ENCODE measurements at places on chromosomes 5 and 9.

DNA sequence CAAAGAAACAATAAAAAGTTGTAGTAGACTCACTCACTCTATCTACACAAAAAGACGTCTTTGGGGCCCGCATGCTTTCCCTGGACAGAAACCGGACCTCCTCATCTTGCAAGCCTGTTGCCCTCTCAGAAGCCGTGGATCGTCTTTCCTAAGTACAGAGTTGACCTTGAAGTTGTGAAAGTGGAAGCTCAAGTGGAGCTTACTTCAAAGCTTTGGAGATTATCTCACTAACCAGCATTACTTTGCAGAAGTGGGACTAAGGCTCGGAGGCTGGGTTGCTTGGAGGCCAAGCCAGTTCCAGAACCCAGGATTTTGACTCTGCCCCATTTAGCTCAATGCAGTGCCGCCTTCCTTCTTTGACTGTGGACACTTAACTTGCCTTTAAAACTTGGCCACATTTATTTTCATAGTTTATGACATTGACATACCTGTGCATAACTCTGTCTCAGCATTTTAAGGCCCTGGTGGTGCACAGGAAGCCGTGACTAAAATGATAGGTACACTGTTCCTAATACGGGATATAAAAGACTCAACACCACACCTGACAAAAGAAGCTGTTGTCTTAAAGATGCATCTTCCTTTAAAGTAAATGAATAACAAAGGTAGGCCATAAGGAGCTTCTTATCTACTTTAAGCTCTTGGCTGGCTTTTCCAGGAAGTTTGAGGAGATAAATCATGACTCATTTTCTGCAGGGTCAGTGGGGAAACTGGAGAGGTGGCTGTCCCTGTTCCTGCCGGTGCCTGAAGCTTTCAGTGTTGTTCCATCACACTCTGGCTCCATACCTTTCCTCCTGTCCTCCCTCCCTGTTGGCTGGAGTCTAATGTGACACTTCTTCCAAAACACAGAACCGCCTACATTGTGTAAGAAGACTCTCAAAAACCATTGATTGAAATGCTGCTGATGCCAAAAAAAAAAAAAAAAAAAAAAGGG is 10.7 kb downstream of the SLC25A25 start:
- DNase-seq: no peak

- no peak for DNase-seq
Observed at GRCh38 chr5:123007182-123007581, 29.3 kb downstream of the PPIC start.

- DNase-seq: no peak
Observed at GRCh38 chr9:81563739-81564138, 125.6 kb downstream of the TLE1 start.

- DNase-seq: no peak
Observed at GRCh38 chr9:120536949-120537640, 42.9 kb downstream of the CDK5RAP2 start.

DNA sequence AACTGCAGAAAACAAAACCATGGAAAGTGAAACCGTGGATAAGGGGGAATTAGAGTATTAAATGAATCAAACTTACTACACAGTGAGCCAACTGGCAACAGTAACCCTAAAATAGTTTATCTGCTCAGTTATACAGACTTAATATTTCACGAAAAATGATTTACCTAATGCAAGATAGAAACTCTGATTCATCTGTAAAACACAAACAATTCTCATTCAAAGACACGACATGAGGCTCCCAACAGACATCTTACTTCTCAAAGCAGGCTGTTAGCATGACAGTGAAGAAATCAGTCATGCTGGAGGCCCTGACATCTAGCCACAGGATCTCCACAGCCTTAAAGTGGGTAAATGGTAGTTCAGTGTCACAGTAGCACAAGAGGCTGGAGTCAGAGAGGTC is 131.2 kb downstream of the FBN2 start:
- no peak for DNase-seq

GRCh38 chr9:76181020-76181641 is 213.1 kb downstream of the RFK start:
- no peak for DNase-seq

DNA sequence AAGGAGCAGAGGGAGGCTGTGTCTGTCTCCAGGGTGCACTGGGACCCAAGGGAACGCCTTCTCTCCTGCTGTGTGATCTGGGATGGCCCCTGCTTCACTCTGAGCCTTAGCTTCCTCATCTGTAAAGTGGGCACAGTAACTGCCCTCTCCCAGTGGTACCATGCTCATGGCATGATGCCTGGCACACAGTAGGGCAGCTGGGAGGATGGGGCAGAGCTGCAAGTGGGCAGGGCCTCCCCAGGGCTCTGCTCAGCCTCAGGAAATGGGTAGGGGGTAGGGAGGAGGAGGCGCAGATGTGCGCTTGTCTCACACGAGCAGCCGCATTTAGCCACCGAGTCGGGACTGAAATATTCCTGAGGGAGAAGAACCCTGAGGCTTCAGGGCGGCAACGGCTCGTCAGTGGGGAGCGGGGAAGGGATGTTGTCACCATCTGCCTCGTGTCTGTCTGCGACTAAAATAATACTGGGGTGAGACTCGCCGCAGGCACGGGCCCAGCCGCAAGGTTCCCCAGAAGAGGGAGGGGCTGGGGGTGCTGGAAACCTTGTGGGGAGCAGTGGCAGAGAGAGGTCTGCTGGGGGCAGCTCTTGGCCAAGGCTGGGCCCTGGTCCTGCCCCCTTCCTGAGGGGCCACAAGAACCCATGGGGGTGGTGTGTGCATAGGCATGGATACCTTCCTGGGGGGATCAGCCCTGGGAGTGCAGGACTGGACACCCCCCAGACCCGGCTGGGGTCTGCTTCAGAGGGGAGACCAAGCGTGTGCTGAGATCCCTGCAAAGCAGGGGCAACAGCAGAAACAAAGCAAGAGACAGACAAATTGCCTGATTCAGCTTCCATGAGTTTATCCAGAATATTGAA is 55.2 kb upstream of the PSD2 start:
- no peak for DNase-seq

GRCh38 chr5:122999947-123000563 is 36.5 kb downstream of the PPIC start:
- peak; percentile 16 for DNase-seq

DNA sequence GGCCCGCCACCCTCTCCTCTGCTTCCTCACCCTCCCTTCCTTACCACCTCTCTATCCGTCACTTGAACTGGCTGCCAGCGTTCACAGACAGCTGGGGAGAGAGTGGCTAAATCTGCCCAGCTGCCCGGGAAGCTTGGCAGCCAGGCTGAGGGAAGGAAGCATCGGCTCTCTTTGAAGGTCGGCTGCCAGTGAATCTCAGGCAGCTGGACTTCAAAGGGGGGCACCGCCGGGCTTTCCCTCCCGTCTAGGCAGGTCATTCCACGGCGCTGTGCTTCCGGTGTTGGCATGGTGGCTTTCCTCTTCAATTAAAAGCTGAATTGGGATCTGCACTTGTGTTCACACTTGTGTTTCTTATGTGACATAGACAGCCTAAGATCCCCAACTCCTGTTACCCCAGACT is 174.0 kb downstream of the GDNF start:
- DNase-seq: no peak

DNA sequence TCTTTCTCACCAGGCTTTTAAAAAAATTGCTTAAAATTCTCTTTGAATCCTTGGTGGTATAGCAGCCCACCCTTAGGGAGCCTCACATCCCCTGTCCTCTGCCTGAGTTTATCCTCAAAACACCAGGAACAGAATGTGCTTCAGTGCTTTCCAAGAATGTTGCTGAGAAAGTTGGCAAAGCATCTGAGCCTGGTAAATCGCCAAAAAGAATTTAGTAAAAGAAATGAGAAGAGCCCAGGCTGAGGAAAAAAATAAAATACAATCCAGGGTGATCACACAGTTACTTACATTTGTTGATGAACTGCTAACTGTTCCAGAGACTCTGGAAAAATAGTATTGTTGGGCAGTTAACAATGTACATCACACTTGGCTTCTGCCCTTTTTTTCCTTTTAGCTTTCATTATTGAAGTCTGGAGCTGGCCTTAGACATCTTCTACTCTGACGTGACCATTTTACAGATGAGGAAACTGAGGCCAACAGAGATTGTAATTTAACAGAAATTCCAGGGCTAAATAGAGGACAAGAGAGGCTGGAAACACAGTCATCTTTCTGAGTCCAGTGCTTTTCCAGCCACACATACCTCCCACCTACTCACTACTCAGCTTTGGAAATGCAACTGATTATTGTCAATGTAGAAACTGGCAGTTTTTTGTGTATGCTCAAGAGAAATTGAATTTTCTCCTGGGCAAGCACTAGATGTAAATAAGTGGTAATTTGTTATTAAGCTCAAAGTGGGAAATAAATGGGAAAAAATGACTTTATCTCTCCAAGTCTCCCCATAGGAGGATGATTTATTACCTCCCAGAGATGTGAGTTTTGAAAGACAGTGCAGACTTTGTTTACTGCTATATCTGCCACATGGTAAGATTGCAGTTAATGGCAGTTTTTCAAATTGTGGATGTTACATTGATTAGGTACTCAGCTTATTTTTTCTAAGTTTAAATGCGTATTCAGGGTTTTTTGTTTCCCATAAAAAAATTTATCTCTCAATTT is 86.7 kb upstream of the ALDH1A1 start:
- no peak for DNase-seq

DNA sequence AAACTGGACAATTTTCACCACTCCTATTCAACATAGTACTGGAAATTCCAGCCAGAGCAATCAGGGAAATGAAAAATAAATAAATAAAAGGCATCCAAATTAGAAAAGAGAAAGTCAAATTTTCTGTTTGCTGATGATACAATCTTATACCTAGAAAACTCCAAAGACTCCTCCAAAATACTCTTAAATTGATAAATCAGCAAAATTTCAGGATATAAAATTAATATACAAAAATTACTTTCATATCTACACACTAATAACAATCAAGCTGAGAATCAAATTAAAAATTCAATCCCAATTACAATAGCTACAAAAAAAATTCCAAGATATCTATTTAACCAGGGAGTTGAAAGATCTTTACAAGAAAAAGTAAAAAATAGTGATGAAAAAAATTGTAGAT is 651.9 kb downstream of the DTWD2 start:
- no peak for DNase-seq

- no peak for DNase-seq
Observed at GRCh38 chr5:80389580-80389979, 18.3 kb upstream of the ZFYVE16 start.

DNA sequence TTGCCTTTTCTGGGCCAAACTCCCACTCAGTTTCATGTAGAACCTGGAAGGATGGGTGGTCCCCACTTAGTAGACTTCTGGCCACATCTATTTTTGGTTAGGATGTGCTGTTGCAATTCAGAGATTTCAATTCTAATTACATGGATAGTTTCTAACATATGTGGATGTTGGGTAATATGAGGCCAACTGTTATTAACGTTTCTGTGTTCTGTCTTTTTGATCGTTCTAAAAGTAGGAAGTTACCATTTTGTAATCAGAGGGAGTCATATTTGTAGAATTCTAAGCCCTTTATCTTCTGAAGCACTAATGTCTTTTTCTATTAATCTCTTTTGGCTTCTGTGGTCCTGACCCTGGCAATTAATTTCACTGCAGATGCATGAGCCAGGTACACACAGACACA is 141.6 kb upstream of the SPEF2 start:
- DNase-seq: no peak

DNA sequence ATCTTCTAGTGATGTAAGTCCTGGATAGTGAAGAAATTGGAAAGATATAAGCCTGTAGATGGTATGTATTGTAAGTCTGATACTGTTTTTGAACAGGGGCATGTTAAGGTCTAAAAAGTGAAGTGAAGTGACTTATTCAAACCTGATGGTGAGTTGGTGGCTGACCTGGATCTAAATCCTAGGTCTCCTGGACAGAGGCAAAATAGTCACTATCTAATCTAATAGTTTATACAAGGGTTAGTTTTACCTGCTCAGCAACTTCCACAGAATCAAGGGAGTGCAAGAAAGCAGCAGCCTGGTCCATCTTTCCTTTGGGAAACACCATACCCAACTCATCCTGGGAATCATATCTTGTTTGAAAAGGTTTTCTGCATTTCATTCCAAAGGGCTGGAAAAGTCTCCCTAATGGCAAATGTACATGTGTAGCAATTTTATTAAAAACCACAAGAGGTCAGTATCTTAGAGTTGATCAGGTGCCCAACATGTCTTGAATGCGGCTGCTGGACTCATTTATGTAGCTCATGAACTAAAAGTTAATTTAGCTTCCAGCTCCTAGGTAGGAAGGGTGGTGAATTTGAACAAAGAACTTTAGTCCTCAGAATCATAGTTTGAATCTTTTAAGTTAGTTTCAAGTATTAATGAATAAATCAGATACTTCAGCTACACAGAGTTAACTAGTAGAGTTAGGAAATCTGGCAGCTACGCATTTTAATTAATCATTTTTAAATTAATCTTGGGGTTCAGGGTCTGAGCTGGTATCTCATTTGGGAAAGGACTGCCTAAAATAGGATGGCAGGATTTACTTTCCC is 26.0 kb downstream of the SKP2 start:
- DNase-seq: no peak

DNA sequence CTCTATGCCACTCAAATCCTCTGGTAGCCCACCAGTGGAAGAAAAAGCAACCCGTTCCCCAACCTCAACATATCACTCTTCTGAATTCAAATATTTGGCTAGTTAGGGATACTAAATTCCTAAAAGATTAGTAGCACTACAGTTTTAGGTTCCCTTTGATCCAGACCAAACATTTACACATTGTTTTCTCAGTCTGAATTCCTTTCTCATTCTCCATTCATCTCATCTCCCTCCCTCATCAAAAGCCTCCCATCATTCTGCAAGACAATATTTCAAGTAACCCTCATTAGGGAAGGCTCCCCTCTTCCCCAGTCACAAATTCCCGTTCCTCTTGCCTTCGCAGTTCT is 26.3 kb downstream of the ADAM19 start:
- DNase-seq: no peak

- no peak for DNase-seq
Observed at GRCh38 chr9:109192732-109193361, 25.8 kb upstream of the FRRS1L start.

GRCh38 chr9:86670536-86670935 is 276.8 kb downstream of the GAS1 start:
- no peak for DNase-seq

- no peak for DNase-seq
Observed at GRCh38 chr5:76942581-76942980, 10.3 kb upstream of the CRHBP start.

- no peak for DNase-seq
Observed at GRCh38 chr5:16025681-16026080, 153.9 kb downstream of the MARCHF11 start.

GRCh38 chr5:110940136-110940535 is 131.4 kb upstream of the TSLP start:
- DNase-seq: no peak

Data from CD4-positive, alpha-beta T cell treated with Interferon alpha-2 for 1 hour (primary cell).